ENCODE measurements at places on chromosomes 16 and 17.

DNA sequence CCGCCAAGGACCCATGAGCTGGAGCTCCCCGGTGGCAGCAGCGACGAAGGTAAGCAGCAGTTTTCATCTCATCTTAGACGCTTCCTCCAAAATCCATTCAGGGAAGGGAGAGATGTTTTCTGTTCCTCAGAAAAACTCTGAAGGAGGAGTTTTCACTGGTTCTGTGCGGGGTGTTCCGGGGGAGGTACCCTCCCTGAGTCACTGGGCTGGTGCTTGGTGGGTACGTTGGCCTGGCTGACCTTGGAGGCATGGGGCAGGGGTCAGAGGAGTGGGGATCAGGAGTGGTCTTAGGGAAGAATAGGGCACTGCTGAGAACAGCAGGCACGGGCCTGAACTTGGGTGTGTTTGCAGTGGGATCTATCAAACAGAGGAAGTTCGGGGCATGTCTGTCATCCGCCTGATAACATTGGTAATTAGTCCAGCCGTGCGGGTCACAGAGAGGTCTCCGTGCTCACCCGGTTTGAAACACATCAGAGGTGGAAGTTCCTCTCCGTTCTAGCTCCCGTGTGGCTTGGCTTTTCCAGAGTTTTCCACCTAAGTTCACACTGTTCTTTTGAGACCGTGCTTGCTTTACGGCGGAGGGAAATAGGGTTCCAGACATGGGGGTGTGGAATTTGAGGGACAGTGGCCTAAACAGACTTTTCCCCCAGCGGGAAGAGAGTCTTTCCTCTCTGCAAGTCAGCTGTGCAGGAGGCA, 59.6 kb upstream of the CIBAR2 start:
- no peak for DNase-seq

DNA sequence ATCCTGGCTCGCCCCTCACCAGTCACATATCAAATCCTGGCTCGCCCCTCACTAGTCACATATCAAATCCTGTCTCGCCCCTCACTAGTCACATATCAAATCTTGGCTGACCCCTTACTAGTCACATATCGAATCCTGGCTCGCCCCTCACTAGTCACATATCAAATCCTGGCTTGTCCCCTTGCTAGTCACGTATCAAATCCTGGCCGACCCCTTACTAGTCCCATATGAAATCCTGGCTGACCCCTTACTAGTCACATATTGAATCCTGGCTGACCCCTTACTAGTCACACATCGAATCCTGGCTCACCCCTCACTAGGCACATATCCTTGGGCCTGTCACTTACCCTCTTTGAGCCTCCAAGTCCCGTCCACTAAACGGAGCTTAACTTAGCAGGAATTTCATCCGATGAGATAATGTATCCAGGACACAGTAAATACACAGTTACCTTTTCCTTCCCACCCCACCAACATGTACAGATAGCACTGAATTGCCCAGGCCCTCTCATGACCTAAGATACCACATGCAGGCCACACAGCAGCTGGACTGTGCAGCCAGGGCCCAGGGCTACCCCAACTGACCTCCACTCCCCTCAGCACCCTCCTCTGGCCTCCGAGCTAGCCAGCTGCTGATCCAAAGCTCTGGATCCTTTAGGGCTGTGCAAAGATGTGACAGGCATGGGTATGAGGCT, 157.8 kb upstream of the RPH3AL start:
- no peak for DNase-seq

- no peak for DNase-seq
Measured at GRCh38 chr17:77872714-77873499, 85.6 kb upstream of the TNRC6C start.

GRCh38 chr17:77681861-77682260, 276.6 kb upstream of the TNRC6C start:
- no peak for DNase-seq

GRCh38 chr17:57338257-57338914, 82.1 kb downstream of the MSI2 start:
- DNase-seq = no peak

DNA sequence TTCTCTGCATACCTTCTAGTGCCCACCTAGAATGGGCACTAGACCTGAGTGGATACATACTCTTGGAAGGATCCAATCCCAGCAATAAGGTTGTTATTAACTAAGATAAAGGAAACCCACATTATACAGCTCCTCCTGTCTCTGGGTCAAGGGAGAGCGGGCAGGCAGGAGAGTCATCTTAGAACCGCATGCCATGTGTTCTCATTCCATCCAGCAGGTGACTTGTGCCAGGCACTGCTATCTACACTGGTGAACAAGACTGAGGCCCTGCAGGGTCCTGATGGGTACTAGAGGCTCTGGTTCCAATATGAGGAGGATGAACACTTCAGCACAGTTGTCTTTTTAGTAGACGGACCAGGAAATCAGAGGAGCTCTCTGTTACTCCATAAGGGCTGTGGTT, 5.9 kb upstream of the CD300H start:
- DNase-seq = no peak

GRCh38 chr16:17590711-17591654, 120.2 kb upstream of the XYLT1 start:
- DNase-seq = peak; percentile 5

- DNase-seq = peak; percentile 30
Measured at GRCh38 chr16:354971-355461, 2.5 kb upstream of the AXIN1 start.

DNA sequence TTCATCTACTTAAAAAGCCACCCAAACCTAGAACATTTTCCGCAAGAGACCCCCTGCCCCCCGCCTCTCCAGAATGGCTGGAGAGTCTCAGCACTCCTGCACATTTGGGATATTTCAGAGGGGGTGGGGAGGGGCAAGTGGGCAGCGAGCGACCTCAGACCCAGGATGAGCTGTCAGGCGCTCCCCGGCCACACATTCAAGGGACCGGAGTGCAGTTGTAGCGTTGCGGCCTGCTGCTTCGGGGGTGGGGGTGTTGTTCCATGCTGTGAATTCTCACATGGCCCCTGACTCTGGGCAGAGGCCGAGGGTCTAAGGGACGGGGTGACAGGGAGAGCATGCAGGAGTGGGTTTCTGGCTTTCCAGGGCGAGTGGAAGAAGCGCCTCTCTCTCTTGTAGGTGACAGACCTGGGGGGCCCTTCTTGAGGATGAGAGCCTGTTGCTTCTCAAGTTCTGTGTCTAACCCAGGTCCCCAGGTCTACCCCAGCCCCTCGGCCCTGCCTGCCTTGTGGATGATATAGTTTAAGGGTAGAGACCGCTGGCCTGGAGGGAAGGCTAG, 231.2 kb downstream of the SEC14L1 start:
- DNase-seq = no peak

GRCh38 chr17:54785643-54786268, 114.9 kb upstream of the TOM1L1 start:
- DNase-seq = no peak

DNA sequence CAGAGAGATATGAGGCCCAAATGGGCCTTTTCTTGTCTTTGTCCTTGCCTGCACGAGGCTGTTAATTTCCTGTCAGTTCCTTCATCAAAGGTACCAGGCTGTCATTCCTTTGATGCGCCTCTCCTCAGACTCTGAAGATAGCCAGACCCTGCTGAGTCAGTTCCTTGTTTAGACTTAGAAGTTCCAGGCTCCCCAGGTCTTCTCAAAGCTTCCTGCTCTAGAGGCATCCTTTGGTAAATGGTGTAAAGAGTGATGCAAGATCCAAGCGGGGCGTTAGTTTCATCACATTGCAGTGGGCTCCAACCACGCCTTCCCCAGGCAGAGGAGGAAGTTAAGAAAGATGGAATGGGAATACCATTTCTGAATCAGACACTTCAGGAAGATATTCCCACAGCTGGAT, 4.0 kb upstream of the CDH11 start:
- no peak for DNase-seq

GRCh38 chr16:4674926-4675530, 18.3 kb upstream of the NUDT16L1 start:
- DNase-seq = no peak

GRCh38 chr17:40340880-40341807, 23.4 kb downstream of the GJD3 start:
- DNase-seq = peak; percentile 71

GRCh38 chr16:80719573-80719972, 84.8 kb downstream of the CDYL2 start:
- no peak for DNase-seq

DNA sequence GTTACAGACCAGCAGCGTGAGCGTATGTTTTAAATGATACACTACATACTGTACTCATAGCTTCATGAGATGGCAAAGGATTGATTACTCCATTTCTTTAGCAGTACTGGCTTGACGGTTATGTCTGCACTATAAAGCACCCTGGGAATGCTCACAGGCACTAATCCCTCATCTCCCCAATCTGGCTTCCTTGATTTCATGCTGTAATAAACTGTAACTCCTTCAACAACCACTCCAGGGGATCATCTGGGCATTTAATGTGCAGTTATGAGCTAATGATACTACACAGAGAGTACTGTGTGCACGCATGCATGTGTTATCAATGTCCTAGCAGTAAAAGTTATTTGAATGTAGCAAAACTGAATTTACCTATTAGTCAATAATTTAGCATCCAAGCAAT, 20.2 kb downstream of the MEIOB start:
- DNase-seq = no peak

- no peak for DNase-seq
Measured at GRCh38 chr16:56611281-56611833, 3.0 kb downstream of the MT2A start.

DNA sequence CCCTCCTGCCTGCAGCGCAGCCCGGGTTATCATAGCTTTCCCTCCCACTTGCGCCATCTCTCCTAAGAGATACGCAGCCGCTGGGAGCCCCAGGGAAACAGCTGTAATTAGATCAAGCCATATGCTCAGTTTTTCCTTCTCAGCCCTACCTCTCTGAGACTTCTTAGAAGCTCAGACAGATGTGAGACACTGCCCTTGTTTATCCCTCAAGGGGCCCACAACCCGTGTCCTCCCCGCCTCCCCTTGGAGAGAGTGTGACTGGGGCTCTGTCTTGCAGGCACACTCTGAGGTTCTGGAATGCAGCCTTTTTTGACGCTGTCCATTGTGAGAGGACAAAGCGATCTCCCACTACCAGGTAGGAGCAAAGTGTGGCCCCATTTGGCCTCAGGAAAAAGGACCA, 31.2 kb downstream of the CIBAR2 start:
- DNase-seq = no peak

DNA sequence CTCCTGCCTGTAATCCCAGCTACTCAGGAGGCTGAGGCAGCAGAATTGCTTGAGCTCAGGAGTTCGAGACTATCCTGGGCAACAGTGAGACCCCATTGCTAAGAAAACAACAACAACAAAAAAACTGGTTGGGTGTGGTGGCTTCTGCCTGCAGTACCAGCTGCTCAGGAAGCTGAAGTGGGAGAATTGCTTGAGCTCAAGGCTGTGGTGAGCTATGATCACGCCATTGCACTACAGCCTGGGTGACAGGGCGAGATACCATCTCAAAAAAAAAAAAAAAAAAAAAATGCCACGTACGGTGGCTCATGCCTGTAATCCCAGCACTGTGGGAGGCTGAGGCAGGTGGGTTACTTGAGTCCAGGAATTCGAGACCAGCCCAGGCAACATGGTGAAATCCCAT, 34.1 kb downstream of the NME2 start:
- no peak for DNase-seq

DNA sequence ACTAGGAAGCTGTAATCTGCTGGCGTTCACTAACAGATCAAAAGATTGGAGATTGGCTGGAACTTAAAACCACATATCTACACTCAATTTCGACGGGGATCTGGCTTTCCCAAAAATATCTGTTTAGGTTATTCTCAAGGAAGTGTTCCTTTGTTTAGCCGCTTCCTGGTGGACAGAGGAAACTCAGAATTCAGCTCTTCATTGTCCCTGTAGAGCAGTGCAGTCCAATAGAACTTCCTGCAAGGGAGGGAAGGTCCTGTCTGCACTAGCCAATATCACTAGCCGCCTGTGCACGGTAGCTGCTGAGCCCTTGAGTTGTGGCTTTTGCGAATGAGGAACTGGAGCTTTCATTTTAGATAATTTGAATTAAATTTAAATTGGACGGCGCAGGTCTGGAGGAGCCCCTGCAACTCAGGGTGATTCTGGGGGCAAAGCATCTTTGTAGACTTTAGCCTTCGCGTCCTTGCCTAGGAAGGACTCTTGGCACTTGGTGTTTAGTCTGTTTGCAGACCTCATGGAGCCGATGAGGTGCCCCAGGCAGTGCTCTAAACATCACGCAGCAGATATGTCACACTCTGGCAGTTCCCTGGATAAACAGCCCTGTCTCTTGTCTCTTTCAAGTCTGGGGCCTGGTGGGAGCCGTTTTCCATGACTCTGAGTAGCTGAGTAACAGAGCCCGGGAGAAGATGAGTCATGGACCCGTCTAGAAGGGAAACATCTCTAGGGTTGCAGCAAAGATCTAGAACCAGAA, 122.2 kb downstream of the CCDC182 start:
- DNase-seq = no peak
